Stimulated activated CD4-positive, alpha-beta T cell treated with anti-CD3 and anti-CD28 coated beads, Interleukin-12 subunit alpha, Interleukin-12 subunit beta, amount 100 ng/mL, for 24 hours (primary cell): ENCODE measurements at places on chromosomes 16 and 17.

DNA sequence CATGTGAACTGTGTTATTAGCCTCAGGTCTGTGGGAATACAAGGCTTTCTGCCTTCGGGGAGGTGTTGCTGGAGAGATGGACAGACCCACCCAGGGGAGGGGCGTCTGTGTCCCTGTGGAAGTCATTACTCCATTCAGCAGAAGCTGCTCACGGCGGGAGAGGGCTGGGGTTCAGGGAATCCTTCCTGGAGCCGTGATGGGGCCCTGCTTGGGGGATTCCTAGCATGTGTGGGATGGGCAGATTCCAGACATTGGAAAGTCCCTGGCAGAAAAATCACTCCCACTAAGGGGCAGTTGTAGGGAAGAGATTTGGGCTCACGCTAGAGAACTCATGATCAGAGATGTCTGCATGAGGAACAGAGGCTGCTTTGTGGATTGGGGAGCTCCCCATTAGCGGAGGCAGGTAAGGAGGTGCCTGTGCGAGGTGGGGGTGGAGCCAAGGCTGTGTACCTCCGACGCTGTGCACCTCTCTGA lies 56.3 kb upstream of the IL34 start:
- no peak for DNase-seq

- DNase-seq: no peak
Observed at GRCh38 chr17:70021726-70022125, 53.3 kb upstream of the KCNJ16 start.

DNA sequence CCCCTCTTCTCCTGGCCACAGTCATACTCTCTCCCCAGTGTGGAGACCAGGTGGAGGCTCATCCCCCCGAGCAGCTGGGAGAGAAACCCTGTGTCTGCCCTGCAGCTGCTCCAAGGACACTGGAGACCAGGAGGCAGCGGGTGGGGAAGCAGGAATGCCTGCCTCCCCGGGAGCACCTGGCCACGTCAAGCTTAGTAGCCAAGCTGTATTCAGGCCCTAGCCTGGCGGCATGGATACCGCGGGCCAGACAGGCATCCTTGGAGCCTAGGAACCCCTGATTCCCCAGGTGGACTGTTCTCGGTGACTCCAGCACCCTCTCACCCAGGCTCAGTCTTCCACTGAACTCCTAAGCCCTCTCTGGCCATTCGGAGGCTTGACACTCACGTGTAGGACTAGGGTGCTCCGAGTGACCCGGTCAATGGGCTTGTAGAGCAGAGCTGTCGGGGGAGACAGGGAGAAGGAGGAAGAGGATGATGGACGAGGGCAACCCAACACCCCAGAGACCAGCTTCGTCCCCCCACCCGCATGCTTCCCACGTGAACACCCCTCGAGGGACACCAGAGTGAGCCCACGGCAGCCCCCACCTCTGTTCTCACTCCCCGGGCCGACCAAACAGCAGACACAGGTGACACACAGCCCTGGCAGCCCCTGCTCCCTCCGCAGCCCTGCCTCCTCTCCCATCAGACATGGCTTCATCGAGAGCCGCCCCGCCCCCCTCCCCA lies 76.5 kb downstream of the TIMM22 start:
- DNase-seq: no peak

DNA sequence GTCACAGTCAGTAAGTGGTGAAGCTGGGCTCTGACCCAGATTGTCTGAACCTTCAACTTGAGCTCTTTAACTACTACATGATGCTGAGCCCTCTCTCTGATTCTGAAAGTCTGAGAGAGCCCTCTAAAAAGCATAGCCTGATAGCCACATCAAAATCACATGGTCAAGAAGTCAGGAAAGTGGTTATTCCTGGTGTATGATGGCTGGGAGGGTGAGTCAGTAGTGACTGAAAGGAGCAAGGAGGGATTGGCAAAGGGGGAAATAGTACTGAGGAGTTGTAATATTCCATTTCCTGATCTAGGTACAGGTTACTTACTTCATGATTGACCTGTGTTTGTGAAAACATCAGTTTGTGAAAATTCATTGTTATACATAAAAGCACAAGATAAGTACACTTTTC lies 89.1 kb downstream of the SSH2 start:
- no peak for DNase-seq

GRCh38 chr16:83494459-83494858 lies 313.3 kb upstream of the HSBP1 start:
- DNase-seq: no peak

DNA sequence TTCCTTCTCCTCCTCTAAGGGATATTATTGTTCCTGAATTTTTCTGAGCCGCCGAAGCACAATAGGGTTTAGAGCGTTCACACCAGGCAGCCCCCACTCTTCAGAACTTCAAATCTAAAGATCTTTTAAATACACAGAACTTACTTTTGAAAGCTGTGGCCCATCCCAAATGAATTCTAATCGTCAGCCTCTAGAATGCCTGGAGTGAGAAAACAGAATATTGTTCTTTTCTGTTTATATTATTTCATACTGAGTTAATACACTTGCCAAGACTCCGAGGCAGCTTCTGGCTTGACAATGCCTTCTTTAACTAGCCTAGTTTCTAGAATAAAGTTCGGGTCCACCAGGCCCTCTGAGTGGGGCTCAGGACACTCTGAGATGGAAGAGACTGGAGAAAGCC lies 405.6 kb downstream of the WWOX start:
- DNase-seq: no peak

GRCh38 chr17:43616421-43616820 lies 45.3 kb downstream of the MEOX1 start:
- DNase-seq: no peak

DNA sequence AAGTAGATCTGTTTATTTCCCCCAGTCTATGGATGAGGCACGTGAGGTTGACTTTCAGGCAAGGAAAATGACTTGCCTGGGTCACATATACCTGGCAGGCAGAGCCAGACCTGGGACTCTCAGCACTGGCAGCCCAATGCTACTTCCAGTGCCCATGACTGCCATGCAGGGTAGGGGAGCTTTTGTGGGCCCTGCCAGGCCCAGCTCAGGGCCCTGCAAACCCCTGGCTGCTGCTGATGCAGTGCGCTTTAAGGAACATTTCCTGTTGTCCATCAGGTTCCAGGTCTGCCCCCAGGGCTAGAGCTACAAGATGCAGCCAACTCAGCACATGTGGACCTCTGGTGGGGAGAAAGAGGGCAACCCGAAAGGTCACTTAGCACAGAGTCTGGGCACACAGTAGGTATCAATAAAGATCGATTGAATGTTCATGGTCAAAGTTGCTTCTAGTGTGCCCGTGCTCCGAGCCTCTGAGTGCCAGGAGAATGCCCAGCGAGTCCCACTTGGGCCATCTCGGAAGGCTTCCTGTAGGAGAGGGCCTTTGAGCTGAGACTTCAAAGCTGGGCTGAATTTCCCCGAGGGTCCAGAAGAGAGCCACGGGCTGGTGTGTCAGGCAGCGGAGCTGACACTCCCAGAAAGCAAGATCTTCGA lies 513 bp upstream of the TBX21 start:
- DNase-seq: no peak

DNA sequence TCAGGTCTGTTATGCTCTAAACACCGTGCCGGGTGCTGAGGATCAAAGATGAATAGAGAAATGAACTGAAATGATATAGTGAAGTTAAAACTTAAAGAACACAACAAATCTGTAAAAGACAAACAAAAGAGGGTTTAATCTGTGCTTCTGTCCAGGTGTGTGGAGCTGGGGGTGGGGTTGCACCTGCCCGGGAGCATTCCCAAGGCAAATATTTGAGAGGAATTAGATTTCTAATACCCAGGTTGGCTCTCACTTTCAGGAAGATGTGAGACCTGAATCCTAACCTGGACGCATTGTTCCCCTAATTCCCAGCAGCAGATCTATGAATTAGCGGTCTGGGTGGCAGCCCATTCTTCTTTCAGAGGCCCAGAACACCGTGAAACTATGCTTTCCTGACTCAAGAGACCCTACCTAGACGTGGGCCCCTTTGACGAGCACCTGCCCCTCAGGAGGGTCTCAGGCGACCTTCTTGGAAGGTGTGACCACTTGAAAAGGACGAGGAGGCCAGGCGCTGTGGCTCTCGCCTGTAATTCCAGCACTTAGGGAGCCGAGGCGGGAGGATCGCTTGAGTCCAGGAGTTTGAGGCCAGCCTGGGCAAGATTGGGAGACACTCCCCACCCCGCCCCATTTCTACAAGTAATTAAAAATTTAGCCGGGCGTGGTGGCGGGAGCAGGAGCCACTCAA lies 677 bp upstream of the RANGRF start:
- no peak for DNase-seq

DNA sequence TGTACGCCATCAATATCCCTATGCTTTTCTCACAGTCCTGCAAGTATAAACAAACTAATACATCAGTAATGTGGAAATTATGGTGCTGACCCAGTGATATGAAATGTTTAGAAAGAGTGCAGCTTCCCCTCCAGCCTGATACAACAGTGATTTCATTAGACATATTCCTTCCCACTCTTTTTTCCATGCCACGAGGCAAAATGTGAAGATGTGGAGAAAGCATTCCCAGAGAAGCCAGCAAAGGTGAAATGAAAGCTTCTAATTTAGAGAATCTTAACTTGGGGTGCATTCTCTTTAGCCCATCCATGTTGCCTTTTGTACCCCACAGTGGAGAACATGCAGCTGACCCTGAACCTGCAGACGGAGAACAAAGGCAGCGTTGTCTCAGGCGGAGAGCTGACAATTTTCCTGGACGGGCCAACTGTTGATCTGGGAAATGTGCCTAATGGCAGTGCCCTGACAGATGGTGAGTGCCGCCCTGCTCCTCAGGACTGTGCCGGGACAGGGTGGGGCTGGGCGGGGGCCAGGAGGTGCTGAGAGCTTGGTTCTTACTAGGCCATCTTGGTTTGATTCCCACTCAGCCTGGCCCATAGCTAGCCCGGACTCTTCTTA lies 77.8 kb downstream of the WWP2 start:
- DNase-seq: no peak

DNA sequence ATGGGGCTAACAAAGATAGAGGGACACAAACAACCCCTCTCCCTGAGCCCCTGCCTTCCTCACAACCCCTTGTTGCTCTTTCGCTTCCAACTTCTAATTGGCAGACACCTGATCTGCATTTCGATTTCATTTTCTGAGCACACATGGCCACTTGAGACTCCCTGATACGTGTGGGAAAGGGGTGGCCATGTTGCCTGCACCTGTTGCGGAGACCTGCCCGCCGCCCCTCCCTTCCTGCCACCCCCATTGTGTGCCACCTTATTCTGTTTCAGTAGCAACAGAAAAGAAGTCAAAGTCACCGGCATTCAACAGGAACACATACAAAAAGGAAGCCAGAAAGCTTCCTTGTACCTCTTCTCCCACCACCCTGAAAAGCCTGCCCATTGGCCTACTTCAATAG lies 254.7 kb upstream of the SOX9 start:
- no peak for DNase-seq

GRCh38 chr17:63399856-63400255 lies 46.2 kb downstream of the CYB561 start:
- DNase-seq: no peak

- DNase-seq: no peak
Observed at GRCh38 chr17:77058016-77058415, 82.8 kb upstream of the SEC14L1 start.

DNA sequence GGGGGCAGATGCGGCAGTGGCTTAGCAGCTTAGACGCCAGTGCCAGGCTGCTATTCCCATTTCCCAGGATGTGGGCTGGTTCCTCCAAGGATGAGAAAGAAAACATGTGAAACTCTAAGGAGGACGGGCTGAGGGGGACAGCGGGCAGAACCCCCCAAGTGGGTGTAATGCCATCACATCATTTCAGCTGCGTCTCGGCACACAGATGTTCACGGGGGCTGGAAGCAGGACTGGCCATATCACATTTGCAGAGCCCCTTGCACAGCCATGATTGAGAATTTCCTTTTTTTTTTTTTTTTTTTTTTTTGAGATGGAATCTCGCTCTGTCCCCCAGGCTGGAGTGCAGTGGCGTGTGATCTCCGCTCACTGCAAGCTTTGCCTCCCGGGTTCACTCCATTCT lies 15.3 kb upstream of the GINS2 start:
- no peak for DNase-seq

DNA sequence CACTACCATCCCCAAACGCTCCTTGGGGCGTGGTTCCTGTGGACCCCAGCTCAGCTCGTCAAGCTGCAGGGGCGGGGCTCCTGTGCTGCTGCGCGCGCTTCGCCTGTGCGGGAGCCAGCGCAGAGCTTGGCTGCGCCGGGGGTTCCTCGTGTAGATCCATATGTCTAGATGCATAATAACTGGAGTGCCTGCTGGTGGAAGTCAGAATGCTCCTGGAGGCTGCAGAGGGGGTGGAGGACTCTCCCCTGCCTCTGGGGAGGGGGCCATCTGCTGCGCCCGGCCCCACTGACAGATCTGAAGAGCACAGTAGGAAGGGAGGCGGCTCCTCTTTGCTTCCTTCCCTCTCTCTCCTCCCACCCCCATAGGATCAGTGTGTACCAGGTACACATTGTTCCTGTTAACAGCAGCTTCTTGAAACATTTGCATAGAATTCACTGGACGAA lies 4.6 kb downstream of the RASD1 start:
- no peak for DNase-seq

DNA sequence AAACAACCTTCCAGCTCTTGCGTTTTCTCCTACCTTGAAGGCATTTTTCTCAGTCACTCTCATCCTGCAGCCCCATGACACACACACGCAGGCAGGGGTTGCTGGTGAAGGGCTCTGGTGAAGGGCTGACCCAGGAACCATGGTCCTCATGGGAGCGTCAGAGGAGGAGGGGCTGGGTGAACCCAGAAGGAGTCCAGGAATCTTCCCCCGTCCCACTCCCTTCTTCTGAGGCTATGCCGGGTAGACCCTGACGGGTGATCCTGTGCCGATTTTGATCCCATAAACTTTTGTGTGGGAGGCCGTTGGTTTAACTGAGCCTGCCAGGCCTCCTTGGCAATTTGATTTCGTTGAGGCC lies 278.4 kb upstream of the FOXF1 start:
- DNase-seq: no peak

DNA sequence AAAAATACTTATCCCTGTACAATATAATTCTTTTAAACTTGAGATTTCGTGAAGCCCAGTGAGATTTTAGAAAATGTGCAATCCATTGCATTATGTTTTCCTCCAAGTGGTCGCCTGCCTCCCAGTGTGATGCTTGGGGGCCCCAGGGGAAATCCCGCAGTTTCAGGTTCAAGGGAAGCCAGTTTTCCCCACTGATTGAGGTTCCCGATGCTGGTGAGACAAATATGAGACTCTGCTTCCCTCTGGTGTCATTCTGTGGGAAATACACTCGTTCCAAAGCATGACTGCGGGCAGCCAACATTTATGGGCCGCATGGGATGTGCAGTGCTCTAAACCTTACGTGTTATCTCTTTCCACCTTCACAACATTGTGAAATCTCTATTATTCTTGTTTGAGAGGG lies 200.8 kb downstream of the PRKCB start:
- peak; percentile 18 for DNase-seq

GRCh38 chr16:56576585-56577299 lies 11.9 kb downstream of the MT4 start:
- peak; percentile 74 for DNase-seq

DNA sequence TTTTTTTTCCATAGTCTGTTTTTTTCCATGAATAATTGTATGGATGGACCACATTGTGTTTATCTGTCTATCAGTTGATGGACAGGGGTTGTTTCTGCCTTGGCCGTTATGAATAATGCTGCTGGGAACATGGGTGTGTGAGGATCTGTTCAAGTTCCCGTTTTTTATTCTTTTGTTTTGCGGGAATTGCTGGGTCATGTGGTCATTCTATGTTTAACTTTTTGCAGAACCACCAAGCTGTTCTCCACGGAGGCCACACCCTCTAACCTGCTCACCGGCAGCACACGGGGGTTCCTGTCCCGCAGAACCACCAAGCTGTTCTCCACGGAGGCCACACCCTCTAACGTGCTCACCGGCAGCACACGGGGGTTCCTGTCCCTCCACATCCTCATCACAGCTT lies 5.9 kb upstream of the MSLN start:
- DNase-seq: no peak
